ENCODE measurements at places on chromosomes 5 and 9.

DNA sequence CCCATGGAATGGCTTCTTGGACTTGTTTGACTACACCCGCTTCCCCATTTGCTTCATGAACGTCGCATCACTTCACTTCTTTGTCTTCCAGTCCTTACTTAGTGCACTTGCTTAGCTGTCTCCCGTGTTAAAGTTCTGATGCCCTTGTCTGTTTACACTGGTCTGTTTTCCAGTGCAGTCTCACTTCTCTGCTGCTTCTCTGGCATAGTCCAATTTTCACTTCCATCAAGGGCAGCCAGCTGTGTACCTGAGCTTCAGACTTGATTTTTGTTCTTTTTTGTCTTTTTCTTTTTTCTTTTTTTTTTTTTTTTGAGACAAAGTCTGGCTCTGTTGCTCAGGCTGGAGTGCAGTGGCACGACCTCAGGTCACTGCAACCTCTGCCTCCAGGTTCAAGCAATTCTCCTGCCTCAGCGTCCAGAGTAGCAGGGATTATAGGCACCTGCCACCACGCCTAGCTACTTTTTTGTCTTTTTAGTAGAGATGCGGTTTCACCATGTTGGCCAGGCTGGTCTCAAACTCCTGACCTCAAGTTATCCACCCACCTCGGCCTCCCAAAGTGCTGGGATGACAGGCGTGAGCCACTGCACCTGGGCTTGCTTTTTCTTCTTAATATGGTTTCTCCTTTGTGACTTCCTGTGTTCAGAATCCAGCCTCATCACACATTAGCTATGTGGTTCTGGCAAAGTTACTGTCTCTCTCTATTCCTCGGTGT lies 75.4 kb downstream of the LRRC70 start:
- DNase-seq: no peak

- no peak for DNase-seq
Observed at GRCh38 chr5:127849408-127849807, 146.2 kb downstream of the CCDC192 start.

GRCh38 chr9:74330487-74331214 lies 166.5 kb upstream of the RORB start:
- DNase-seq: no peak

DNA sequence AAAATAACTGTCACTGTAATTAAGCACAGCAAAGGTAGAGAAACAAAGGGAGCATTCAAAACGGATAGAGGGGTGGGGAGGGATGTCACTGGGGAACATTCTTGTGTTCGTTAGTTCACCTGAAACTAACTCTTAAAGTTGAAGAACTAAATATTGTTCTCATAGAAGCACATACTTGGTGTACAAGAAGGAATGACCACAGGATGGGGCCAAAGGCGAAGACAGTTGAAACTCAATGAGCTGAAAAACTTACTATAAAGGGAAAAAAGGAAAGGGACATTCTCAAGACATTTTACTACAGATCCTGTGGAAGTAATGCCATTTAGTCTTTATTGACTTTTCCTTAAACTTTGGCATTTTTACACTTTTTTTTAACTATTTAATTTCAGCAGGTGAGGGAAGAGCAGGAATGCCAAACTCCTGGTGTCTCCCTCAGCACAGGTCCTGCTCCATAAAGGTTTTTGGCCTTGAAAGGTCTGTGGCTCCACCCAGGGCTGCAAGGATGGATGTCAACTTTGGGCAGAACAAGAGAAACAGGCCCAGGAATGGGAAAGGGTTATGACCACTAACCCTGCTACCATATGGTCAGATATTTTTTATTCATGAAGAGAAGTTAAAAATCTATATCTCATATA lies 197.6 kb upstream of the RASA1 start:
- no peak for DNase-seq

GRCh38 chr5:54384356-54384933 lies 71.1 kb upstream of the HSPB3 start:
- DNase-seq: no peak

- DNase-seq: no peak
Observed at GRCh38 chr9:87562062-87562461, 64.4 kb downstream of the DAPK1 start.
